Heart right ventricle (tissue), 16 donors: ENCODE measurements at places on chromosomes 2 and 18. TPM values are rescaled to one million over a fixed set of nuclear protein-coding genes. Genes with fewer than 3 reads are reported as not detected.

- DNase-seq, result no peak
Measured at GRCh38 chr2:84285056-84285747, 173.9 kb downstream of the SUCLG1 start.

GRCh38 chr2:49950646-49951045, 796.3 kb upstream of the FSHR start:
- DNase-seq, result no peak

The DUSP19 gene
- 11.7 TPM for total RNA-seq

The CYS1 gene
- 6.7 TPM for total RNA-seq

DNA sequence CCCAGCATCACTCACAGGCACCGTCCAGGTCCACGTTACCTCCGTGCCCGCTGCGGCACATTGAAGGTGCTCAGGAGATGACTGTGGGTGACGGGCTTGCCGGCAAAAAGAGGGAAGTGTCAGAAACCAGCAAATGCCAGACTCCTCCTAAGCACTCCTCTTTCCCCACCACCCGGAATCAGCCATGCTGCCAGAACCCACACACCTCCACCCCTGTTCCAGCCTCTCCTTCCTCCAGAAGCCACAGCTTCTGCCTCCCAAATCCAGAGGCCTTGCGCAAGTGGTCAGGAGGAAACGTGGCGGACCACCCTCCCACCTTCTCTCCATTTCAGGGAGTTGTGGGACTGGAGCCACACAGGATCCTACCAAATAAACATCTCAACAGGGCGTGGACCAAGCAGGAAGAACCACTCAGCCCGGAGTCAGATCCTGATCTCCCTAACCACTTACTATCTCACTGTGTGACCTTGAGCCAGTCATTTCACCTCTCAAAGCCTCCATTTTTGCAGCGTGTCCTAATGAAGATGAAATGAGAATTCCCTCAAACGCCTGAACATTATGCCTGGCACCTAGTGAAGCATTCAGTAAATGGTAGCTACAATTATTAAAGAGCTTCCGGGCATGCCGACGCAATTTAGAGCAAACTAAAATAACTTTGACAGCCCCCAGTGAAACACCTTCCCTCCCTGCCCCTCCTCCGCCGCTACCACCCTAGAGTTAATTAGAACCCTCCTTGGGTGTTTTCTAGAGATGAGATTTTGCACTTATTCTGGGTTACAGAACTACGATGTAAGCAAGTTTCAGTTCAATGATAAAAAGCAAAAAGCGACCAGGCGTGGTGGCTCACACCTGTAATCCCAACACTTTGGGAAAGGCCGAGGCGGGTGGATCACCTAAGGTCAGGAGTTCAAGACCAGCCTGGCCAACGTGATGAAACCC, 32.9 kb downstream of the SMAD7 start:
- DNase-seq, result no peak

- no peak for DNase-seq
Measured at GRCh38 chr2:152405206-152406118, 70.5 kb downstream of the FMNL2 start.

DNA sequence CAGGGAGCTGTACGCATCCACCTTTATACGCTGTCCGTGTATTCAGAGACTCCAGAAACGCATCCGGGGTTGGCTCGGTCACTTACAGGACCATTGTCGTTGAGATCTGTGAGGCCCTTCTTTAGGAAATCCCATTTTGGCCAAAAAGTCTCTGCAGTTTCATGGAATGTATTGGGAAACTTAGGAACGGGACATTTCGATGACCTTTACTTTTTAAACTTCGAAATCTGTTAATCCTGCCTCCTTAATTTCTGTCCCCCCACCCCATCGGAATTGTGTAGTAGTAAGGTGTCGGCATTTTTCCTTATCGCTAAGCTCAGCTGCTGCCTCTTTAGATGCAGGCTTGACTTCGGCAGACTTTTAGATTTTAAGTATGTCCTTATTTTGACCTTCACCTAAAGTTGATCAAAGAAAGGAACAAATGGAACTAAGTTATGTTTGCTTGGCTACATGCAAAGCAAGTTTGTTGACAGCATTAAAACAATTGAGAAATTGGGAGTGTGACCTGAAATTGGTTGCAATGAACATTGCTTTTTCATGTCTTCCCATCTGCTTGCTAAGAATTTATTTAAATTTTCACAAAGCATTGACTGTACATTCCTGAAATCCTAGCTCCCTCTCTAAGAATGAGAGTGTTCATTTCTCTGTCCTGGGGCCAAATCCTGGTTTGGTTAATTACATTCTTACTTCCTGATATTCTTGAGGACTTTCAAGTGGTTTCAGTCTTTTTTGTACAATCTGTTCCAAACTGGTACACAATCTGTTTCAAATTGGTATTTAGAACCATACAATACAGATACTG, 884 bp upstream of the RAPH1 start:
- no peak for DNase-seq

GRCh38 chr2:241551998-241552737, 6.4 kb upstream of the BOK start:
- no peak for DNase-seq

The POTEJ gene
- not detected for total RNA-seq

DNA sequence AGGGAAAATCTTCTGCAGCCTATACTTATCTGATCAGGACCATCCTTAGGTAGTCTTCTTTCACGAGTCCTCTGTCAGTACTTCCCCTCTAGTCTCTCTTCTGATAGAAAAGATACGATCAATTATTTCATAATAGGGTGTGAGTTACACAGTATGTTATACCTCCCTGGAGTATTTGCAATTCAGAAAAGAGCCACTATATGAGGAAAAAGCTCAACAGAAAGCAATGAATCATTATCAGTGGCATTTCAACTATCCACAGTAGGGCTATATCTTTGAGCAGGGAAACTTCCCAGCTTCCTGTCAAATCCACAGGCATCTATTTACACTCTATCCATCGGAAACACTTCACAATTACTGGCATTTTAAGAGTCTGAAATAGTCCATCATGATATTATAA, 105.3 kb upstream of the ACVR2A start:
- no peak for DNase-seq

GRCh38 chr2:23617167-23617810, 232.3 kb downstream of the KLHL29 start:
- DNase-seq, result peak; percentile 66

DNA sequence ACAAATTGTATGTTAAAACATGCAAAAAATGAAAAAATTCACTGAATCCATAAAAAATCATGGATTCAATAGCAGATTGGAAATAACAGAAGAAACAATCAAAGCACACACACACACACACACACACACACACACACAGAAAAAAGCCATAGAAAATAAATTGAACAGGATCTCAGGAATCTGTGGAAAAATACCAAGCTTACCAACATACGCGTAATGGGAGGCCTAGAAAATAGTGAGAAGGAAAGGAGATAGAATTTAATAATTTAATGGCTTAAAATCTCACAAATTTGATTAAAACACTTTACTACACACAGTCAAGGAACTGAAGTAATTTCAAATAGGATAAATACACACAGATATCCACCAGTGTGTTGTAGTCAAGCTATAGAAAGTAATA, 1671.5 kb upstream of the PIK3C3 start:
- no peak for DNase-seq

DNA sequence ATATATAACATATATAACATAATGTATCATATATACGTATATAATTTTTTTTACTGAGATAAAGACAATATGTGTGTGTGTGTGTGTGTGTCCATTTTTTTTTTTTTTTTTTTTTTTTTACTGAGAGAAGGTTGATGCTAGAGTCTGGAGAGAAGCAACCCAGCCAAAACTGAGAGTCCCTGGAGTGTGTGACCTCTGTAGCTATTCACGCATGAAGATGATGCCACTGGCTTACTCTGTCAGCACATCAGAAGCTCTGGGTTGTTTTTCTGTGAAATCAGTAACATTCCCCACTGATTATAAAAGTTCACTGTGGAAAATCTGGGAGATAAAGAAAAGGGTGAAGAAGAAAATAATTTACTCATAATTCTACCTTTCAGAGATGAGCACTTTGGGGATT, 27.2 kb downstream of the CCDC195 start:
- no peak for DNase-seq

- DNase-seq, result no peak
Measured at GRCh38 chr2:160267692-160268091, 67.6 kb upstream of the ITGB6 start.

DNA sequence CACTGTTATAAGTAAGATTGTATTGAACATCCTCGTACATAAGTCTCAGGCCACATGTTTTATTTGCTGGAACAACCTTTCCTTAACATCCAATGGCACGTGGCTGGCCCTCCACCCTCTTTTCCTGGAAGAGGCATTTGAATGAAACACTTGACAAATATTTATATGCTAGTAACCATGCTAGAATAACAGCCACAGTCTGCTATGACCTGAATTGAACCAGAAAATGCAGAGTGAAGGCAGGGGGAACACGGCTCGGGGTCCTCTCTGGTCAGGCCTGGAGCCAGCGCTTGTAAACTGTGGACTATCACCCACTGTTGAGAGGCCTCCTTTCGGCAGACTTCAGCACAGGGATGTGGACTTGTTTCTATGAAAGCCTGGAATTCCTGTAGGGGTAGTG, 198.2 kb upstream of the COPS8 start:
- no peak for DNase-seq

The SOX11 gene
- total RNA-seq, result 1.9 TPM

The ABCB11 gene
- total RNA-seq, result not detected

GRCh38 chr2:45014016-45014702, 4.9 kb upstream of the SIX2 start:
- peak; percentile 30 for DNase-seq
